Stimulated activated CD8-positive, alpha-beta memory T cell treated with anti-CD3 and anti-CD28 coated beads, Interleukin-7, amount 100 ng/mL, for 1 hour (primary cell): ENCODE measurements at places on chromosomes 12 and 14.

DNA sequence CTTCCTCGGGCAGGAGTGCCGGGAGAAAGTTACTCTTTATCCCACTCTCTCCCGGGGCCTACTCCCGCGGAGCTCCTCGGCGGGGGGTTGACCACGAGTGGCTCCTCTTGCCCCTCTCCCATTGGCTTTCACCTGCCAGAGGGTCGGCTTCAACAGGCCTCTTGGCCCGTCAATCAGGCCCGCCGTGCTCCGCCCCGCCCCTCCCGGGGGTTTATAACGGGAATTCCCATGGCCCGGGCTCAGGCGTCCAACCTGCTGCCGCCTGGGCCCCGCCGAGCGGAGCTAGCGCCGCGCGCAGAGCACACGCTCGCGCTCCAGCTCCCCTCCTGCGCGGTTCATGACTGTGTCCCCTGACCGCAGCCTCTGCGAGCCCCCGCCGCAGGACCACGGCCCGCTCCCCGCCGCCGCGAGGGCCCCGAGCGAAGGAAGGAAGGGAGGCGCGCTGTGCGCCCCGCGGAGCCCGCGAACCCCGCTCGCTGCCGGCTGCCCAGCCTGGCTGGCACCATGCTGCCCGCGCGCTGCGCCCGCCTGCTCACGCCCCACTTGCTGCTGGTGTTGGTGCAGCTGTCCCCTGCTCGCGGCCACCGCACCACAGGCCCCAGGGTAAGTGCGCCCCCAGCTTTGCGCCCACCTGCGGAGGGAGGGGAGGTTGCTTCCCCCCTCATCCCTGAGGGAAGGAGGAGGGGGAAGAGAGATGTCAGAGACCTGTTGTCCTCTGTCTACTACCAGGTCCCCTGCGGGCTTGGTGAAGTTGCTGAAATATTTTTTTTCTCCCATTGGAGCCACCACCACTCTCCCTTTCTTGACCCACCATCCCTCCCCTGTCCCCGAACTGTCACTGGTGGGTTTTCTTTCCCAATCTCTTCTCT lies at the start of gene SMOC1:
Gene SMOC1 (plus strand): TSS at position 242 of the 869 bp plus-strand sequence. CDS start 263 bp downstream, at position 505.
- DNase-seq: no peak

GRCh38 chr14:92105893-92106142 lies 564 bp downstream of the ATXN3 start:
- DNase-seq: no peak

DNA sequence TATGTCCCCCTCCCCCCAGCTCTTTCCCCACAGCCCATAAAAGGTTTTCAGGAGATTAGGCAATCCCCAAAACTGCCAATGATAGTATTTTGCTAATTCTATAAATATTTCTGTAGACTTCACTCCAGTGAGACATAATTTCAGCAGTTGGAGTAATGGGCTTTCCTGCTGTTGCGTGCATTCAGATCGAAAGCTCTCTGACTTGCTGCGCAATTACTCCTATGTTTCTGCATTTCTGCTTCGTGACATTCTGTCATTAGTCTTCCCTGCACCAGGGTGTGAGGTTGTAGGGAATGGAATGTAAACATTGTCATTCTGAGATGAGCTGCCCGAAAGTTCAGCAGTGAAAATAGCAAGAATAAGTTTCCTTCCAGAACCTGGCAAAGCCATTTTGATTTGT lies 58.2 kb downstream of the SAMD4A start:
- no peak for DNase-seq

DNA sequence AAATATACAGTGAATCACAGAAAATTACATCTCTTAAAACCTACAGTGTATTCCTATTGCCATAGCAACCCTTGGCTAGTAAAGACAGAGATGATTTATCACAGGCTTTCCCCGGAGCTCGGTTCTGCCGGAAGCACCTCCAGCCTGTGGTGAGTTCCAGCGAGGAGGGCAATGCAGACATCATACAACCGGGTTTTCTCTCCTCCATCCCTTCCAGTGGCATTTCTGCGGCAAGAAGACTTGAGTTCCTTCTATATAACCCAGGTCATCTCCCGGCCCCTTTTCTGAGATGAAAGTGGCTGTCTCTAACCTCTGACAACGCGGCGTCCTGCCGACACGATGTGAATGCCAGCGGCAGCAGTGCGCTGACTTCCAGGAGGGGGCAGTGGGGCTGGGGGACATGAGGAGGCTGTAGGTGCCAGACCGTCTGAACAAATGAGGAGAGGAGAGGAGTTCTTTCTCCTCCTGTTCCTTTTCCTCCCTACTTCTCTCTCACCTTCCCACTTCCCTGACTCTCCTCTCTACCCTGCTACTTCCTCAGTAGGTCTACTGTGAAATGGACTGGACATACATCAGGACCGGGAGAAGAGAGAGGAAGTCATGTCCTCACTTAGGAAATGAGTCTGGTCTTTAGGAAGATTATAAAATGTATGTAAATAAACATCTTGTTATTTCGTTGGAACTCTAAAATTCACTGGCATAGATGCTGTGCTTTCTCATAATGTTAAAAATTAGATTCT lies 68.6 kb upstream of the MAX start:
- no peak for DNase-seq

DNA sequence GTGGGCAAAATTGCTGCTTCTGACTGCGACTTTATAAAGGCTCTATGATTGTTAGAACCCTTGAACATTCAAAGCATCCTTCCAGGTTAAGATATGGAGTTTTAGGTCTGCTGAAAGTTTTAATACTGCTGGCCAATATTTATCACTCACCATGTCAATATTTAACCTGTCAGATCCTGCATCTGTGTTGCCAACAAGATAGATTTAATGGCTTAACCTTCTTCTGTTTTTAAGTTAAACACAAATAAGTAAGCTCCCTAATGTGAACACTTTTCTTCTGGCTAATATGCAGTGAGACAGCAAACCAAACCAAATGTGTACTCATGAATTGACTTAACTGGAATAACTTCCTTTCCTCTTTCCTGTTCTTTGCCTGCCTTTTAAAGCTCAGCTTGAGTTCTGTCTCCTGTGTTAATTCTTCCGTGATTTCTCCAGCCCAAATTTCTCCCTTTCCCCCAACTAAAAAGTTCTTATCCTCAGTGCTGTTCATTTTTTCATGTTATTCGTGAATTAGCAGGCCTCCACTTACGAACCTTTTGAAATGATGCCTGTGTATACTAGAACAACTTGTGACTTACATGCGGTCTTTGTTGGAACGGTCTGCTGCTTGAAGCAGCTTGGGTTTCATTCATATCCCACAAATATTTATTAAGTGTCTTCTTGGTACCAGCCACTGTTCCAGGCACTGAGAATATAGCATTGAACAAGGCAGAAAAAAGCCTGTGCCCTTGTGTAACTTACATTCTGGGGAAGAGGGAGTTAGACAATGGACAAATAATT lies 9.1 kb downstream of the FBXW8 start:
- no peak for DNase-seq
